ENCODE measurements at places on chromosomes 7 and 10.
A peak's percentile ranks its signal among the peaks of the same experiment; 100 is the strongest.

DNA sequence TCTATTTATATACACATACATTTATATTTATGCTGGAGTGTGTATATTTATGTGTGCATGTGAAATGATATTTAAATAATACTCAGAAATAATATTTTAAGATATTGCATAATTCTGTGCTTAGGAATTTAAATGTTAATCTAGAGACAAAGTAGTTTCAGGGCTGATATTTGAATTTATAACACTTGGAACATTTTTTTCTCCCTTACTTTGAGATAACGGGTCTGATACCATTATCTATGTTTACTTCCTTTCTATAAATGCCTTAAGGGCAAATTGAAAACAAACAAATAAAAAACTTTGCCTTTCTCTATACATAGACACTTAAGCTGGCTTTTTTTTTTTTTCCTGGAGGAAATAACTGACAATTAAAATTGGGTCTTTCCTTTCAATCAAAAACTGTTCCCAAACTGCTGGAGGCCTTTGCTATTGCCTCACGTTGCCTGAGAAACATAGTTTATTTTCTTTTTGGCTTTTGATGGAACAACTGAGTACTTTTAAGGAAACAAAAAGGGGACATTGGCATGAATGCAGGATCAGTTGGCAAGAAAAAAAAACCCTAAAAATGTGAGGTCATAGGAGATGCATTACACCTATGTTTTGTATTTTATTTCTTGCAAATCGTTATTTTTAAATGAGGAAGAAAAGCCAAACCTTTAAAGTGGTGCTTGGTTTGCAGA lies 98.7 kb downstream of the ITGA8 start:
- DNase-seq: no peak

GRCh38 chr7:131654668-131655326 lies 98.4 kb upstream of the PODXL start:
- DNase-seq: peak; percentile 96

DNA sequence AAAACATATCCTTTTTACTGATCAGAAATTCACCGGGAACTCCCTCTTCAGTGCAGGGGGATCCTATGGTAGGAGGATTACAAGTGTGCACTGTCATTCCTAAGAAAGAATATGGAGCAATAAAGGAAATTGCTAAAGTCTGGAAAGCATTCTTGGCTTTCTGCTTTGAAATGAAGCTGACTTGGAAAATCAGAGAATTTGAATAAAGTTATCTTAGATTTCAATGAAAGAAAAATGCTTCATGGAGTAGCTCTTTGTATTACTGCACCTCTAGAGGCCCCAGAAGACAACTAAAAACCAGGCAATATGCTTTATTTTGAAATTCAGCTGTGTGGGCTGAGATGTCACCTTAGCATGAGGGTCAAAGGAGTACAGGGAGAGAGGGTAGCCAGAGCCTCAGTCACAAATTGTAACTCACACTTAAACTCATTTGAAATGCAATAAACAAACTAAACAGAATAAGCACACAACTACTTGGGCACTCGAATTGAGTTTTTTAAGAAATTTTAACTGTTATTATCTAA lies 102.5 kb downstream of the IMMP2L start:
- no peak for DNase-seq

- DNase-seq: no peak
Measured at GRCh38 chr7:80288175-80289122, 153.8 kb downstream of the GNAI1 start.

- no peak for DNase-seq
Measured at GRCh38 chr10:49066944-49067730, 48.2 kb downstream of the VSTM4 start.

DNA sequence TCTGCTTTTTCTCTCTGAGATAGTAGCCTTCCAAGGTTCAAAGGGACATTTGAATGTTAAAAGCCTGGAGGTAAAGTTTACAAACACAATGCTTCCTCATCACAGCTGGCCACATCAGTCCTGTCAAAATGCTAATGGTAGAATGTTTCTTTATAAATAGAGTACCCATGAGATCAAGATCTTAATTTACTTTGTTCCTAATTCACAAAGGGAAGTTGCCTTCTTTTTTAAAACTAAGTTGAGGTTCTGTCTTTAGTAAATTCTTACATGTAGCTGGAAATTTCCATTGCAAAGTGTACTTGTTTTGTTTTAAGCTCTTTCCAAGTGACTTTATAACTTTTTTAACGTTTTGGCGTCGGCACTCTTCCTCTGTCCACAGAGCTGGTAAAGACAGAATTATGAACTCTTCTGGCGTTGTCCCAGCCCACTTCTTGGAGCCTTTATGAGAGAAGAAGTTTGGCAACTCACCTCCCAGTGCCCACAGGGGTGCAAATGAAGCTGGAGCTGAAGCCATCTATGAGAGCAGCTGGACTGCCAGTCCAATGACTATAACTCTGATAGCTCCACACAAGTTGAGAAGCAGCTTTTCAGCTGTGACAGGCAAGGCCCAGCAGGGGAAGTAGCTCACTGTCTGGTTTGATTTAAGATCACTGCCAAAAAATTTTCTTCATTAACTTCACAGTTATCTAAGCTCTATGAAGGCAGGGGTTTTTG lies 23.3 kb downstream of the FZD1 start:
- no peak for DNase-seq

DNA sequence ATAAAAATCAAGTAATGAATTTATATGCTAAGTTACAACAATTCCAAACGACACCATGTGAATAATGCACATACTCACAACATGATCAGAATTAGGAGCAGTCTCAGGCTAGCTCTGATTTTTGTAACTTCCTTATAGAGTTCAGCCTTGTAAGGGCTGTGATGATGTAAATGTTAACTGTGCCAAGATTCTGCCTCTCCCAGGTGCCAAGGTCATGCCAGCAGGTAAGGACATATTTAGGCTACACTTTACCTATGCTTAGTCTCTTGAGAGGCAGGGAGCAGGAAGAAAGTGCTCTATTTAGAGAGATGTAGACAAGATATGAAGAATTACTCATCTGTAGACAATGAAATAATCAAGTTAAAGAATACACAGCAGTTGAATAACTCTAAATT lies 53.6 kb upstream of the AGR3 start:
- no peak for DNase-seq

DNA sequence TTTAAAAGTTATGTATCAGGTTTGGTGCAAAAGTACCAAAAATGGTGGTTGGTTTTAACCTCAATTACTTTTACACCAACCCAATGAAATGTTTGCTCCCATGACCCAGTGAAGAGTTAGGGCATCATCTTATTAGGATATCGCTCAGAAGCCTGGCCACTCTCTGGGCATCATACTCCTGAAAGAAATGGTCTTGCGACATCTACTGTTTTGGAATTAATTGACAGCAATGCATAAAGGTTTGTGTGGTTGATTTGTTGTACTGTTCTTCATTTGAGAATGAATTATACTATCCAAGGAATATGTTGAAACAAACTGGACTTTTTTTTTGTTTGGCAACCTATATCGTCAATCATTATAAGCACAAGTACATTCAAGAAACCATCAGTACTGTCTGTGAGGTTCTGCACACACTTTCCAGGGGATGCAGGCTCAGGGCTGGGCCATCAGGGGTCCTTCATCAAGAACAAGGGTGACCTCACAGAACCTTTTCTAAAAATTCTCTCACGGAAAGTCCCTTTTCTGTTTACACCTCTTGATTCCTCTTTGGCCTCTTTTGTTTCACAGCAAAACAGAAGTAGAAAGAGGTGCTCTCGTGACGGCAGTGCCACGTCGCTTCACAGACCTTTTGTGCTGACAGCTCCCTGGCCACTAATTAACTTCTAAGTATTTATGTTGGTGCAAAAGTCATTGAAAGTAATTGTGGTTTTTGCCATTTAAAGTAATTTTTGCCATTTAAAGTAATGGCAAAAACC lies 117.2 kb upstream of the KLF6 start:
- DNase-seq: no peak

- DNase-seq: no peak
Measured at GRCh38 chr7:1902231-1902855, 232.3 kb downstream of the ELFN1 start.

DNA sequence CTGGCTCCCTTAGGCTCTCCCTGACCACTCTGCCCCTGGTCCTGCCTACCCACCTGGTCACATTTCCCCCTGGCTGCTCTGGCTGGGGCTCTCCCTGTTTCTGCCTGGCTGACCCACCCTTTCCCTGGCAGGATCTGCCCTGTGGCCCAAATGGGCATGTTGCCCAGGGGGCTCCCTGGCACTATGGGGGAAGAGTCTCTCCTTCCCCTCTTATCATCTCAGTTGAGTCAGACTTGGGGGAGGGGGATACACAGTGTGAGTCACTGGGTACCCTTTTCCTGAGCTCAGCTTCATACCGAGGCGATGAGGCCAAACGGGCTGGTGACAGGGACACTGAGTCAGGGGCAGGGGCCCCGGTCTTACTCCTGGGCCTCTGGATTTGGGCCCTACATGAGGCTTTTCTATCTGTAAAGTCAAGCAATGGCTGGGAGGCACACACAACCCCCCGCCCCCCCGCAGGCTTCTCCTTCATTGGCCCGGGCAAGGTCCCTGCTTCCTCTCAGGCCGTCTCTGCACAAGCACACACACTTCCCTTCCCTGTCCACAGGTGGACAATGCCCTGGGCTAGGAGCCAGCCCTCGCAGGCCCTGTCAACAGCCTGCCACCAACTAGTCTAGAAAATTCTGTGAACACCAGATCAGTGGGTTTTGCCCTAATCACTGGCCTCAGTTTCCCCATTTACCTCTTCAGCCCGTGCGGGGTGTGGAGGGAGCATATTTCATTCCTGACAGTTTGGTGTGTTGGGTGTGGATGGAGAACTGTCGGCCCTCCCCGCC lies 627 bp upstream of the FLNC start:
- DNase-seq: no peak

DNA sequence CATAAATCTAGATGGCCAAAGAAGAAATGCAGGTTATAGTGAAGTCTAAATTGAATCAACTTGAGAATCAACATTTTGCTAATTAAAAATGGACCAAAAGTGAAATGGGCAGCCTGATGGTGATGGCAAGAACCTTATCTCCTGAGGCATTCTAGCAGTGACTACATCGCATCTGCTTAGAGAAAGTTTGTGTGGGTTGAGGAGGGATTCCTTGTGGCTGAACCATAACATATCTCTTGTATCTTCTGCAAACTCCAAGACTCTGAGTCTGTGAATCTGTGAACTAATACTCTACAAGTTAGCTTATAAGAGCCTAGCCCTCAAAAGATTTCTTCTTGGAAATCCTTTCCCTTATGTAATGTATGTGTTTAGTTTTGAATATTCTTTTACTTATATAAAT lies 85.6 kb downstream of the PRKG1 start:
- DNase-seq: no peak

DNA sequence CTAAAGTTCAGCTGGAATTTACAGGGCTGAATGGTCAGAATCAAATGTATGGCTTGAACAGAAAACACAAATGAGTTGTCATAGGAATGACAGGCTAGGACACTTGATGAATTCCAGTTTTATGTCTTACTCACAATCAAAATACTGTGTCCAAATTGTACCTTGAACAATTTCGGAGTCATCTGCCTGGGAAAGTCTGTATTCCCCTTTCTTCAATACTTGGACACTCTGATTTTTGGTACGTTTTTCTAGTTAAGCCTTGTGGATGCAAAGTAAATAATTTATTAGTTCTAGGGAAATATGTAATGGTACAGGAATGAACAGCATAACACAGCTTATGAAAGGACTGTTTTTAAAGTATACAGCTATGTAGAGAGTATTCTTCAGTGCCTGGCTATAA lies 100.4 kb downstream of the ITGB8 start:
- DNase-seq: no peak

- DNase-seq: no peak
Measured at GRCh38 chr7:94426980-94427875, 32.5 kb downstream of the COL1A2 start.

- DNase-seq: no peak
Measured at GRCh38 chr10:123496996-123497660, 169.0 kb upstream of the GPR26 start.

GRCh38 chr7:113880559-113880958 lies 38.2 kb downstream of the PPP1R3A start:
- no peak for DNase-seq

DNA sequence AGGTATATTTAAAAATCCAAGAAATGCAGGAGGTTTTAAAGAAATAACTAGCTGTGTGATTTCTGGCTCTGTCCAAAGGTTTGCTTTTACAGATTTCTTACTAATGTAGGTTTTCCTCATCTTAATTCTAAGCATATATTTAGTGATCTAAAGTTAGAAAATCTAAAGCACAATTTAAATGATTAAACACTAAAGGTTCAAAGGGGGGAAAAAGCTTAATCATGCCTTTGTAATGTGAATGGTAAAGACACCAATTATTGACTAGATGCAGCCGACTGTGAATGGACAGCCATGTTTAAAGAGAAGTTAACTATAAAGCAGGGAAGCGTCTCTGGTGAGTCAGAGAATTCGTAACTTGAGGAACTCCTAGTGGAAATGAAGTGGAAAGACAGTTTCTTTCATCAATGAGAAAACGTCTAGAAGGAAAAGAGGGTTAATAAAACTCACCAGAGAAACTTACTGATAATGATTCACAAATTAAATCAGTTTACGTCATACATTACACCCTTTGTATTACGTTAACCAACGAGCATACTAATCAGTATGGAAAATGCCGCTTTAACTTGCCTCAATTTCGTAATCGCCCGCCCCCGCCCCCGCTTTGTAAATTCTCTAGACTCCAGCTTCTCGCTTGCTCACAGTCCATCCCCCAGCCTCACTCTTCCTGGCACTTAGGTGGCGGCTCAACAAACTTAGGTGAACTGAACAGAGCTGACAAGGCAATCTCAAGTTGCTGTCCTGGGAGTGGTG lies 1.1 kb upstream of the HBP1 start:
- DNase-seq: no peak

DNA sequence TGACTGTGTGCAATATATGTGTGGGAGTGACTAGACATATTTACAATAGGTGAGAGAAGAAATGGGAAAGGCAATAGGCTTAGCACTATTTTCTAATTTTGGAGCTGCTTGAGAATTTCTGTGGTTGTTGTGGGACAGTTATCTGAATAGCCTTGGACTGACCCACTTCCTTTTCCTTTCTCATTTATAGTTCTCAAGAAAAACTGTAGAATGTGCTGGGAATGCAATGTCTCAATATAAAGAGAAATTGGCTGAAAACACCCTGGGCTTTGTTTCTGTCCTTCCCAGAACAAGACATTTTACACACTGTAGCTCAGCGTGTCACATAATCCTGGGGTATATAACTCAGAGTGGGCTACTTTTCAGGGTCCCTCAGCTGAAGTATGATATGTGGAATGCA lies 153.0 kb upstream of the RHOBTB1 start:
- DNase-seq: no peak
